ENCODE measurements at places on chromosomes 12 and 14. TPM values are rescaled to one million over a fixed set of nuclear protein-coding genes. Genes with fewer than 3 reads are reported as not detected.

Gene EIF2B1
- polyA plus RNA-seq, result 17.5 TPM

Gene IFNG-AS1
- not detected for polyA plus RNA-seq

Gene RNU4-1
- not detected for polyA plus RNA-seq

Gene C14orf39
- not detected for polyA plus RNA-seq

Gene UNG
- 9.5 TPM for polyA plus RNA-seq

Gene TPH2
- polyA plus RNA-seq, result not detected

Gene TMEM30B
- 18.9 TPM for polyA plus RNA-seq

Gene SNX6
- polyA plus RNA-seq, result 10.2 TPM

Gene TMBIM6
- polyA plus RNA-seq, result 71.1 TPM

Gene KLRB1
- 0.16 TPM for polyA plus RNA-seq

Gene TOMM20L
- polyA plus RNA-seq, result not detected

Gene SOX5
- polyA plus RNA-seq, result 2.0 TPM

Gene CFAP73
- 0.42 TPM for polyA plus RNA-seq

Gene PIANP
- 2.7 TPM for polyA plus RNA-seq

Gene NKX2-1
- not detected for polyA plus RNA-seq

Gene TMTC1
- polyA plus RNA-seq, result 1.2 TPM

Gene VCPKMT
- 12.2 TPM for polyA plus RNA-seq

Gene CLEC4E
- polyA plus RNA-seq, result 0.19 TPM
